ENCODE measurements at places on chromosomes 5 and 9.

DNA sequence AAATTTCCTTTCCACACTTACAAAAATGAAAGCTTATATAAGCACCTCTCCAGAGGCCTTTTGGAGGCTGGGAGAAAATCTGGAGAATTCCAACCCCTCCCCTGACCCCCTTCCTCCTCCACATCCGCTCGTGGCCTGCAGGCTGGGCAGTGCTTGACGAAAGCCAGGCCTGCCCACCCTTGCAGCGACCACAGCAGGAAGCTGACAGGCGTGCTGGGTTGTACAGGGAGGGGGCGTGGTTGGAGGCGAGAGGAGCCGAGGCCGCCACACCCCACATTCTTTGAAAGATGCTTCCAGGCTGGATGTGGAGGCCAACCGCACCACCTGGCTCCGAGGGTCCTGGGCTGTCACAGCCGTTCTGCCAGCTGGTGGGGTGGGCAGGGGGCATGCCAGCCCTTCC lies 47.8 kb upstream of the IER5L start:
- no peak for DNase-seq

DNA sequence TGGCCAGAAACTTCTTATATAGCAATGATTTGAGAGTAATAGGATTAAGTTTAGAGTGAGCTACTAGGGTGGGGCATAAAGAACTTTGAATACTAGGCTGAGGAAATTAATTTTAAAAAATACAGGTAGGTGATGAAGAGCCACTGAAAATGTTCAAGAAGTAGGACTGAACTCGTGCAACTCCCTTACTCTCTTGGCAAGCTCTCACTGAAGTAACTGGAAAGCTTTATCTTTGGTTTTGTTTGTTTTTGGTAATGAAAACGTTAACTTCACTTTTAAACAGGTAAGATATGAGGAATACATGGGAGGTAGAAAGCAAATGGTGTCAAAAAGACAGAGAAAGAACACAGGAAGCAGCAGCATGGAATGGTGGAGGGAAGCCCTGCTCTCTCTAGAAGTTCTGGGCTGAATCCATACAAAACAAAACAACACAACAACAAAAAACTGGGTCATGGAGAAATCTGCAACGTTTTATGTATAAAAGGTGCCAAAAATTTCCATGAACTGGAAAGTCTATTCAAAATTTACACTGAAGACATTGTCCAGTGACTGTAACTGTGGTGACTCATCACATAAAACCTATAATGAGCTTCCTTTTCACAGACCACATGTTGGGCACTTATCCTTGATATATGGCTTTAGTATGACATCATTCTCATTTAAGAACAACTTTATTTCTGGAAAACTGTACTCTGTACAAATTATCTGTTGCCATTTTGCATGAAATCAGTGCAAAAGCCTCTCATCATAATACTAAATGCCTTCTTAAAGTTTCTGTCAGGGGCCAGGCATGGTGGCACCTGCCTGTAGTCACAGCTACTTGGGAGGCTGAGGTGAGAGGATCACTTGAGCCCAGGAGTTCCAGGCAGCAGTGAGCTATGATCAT lies 91.2 kb upstream of the CHD1 start:
- DNase-seq, result no peak

DNA sequence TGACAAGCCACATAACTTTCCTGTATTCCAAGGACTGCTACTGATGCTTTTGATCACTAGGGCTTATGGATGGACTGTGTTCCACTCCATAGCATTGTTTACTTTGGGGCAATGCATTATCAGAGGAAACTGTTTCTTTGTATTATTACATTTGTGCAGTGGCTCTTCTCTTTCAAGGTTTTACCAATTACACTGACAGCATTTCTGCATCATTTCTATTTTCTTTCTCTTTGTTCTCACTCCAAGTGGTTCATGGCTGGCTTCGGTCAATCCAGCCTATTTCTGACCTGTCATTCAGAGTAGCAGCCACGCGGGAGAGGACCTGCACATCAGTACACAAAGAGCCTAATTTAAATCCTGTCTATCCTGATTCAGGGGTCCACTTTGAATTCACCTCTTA lies 711.0 kb downstream of the TLE4 start:
- DNase-seq, result no peak

DNA sequence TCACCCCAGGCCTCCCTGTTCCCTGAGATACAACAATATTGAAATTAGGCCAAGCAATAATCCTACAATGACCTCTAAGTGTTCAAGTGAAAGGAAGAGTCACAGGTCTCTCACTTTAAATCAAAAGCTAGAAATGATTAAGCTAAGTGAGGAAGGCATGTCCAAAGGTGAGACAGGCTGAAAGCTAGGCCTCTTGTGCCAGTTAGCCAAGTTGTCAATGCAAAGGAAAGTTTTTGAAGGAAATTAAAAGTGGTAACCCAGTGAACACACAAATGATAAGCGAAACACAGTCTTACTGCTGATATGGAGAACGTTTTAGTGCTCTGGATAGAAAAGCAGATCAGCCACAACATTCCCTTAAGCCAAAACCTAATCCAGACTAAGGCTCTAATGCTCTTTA lies 39.8 kb downstream of the PTAR1 start:
- DNase-seq, result no peak

GRCh38 chr5:152990649-152991048 lies 499.8 kb upstream of the GRIA1 start:
- DNase-seq, result no peak

- no peak for DNase-seq
Observed at GRCh38 chr9:83204047-83204446, 141.1 kb upstream of the RASEF start.
